ENCODE measurements at places on chromosomes 4 and X. TPM values are rescaled to one million over a fixed set of nuclear protein-coding genes. Genes with fewer than 3 reads are reported as not detected.

DNA sequence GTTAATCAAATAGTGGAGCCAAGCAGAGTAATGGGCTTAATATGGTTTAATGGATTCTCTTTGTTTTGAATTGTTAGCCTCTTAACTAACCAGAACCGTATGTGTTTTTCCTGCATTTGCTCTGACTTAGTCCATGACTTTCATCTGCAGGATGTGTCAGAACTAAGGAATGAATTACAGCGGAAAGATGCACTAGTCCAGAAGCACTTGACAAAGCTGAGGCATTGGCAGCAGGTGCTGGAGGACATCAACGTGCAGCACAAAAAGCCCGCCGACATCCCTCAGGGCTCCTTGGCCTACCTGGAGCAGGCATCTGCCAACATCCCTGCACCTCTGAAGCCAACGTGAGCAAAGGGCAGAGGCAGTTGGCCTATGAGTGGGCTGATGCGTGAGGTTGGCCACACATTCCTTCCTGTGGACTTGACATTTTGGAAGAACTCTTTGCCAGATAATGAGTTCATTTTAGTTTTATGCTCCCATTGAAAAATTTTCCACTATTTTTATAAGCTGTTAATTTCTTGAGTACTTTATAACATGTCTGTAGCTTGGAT, 9.1 kb downstream of the MED28 start:
- no peak for DNase-seq

DNA sequence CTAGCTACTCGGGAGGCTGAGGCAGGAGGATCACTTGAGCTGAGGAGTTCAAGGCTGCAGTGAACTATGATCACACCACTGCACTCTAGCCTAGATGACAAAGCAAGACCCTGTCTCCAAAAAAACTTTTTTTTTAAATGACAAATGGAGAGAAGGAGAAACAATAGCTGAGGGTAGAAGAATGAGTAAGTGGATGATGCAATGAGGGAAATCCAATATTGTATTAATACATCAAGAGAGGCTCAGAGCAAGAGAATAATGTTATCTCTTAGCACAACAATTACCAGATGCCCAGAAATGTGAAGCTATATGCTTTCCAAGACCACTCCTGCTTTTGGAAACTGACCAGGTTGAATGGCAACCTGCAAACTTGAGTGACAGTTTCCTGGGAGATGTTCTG, 19.9 kb upstream of the GPR173 start:
- no peak for DNase-seq

DNA sequence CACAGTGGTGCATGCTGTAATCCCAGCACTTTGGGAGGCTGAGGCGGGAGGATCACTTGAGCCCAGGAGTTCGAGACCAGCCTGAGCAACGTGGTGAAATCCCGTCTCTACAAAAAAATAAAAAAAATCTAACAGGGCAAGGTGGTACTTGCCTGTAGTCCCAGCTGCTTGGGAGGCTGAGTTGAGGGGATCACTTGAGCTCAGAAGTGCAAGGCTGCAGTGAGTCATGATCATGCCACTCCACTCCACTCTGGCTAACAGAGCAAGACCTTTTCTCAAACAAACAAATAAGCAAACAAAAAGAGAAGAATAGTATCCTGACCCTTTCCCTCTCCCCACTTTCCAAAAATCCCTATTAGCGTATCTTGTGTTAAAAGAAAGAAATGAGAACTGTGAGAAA, 52.7 kb downstream of the NPY1R start:
- no peak for DNase-seq

GRCh38 chr4:25811841-25812240, 50.9 kb downstream of the SEL1L3 start:
- no peak for DNase-seq

- DNase-seq: no peak
These were observed 138.4 kb downstream of the SPANXN3 start for GRCh38 chrX:143378851-143379250.

DNA sequence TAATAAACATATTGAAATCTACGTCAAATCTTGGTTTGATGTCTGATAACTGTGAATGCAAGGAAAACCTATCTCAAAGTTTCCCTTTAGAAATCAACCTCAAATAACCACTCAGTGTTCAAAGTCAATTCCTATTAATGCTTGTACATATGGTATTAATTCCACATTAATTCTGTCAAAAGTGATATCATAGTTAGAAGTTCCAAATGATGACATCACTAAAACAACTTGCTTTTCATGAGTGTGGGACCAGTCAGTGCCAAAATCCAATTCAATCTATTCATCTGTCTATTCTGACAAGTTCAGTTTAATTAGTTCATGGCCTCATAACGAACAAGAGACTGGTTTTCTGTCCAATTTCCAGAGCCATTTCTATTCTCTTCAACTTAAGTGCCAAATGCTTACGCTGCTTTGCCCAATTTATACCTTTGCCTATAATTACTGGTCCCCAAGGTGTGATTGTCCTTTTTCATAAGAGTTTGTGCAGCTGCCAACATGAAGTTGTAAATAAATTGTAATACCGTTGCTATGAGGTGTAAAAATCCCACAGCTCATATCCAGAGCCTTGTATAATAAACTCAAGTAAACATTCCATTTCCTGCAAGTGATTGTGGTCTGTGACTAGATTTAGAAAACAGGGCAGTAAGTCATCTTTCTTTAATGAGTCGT, 476.2 kb downstream of the RAB28 start:
- DNase-seq: no peak

GRCh38 chrX:6980981-6981380, 166.5 kb upstream of the STS start:
- DNase-seq: no peak

- no peak for DNase-seq
These were observed 6.7 kb upstream of the CD38 start for GRCh38 chr4:15771216-15772058.

DNA sequence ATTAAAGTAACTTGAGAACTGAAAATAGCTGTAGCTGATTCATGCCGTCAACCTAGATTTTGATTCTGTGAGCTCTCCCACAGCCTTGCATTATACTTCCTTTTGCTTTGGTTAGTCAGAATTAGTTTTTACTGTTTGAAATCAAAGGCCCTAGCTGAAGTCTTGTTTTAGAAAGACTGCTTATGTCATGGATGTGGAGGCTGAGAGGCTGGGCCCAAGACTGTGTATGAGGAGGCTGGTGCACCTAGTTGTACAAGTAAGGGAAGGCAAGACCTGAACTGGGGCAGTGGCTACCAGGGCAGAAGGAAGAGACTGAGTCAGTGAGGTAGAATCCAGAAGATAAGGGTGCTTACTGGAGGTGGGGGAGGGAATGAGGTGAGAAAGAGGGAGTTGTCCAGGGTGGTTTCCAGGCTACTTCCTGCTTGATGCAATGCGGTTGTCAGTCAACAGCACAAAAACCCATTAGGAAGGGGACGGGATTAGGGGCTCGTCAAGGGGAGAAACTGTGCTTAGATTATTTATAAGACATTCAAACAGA, 76.2 kb upstream of the PAGE3 start:
- no peak for DNase-seq

DNA sequence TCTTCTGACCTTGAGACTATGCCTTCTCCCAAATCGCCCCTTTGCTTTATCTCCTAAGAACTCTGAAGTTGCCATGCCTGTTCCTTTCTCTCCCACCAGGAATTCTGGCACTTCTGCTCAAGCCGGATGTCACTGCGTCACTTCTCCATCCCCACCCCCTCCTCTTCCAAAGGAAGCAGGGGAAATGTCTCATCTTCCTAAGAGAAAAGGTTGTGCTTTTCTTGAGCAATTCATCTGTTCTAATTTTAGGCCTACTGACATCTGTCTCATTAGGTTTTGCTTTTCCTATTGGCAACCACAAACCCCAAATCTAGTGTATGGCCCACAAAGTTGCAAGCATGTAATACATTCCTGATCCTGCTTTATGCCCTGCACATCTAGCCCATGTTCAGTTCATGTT, 163.1 kb upstream of the PLAC1 start:
- no peak for DNase-seq

DNA sequence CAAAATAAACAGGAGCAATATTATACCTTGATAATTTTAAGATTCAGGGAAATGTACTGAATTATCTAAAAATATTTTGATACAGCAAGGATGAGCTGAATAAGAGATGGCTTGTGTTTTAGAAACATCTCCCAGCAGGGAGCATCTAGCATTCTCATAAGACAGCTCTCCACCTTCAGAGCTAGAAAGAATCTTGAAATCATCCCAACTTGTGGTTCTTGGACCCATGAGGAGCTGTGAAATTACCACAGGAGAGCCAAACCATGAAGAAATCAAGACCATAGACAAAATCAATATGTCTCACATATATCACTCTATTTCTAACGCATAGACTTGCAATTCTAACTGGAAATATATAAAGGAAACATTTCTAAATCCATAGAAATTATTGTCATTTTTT, 210.6 kb upstream of the DKK2 start:
- no peak for DNase-seq

- DNase-seq: peak; percentile 29
These were observed 182.0 kb downstream of the RASL11B start for GRCh38 chr4:53043891-53044650.

DNA sequence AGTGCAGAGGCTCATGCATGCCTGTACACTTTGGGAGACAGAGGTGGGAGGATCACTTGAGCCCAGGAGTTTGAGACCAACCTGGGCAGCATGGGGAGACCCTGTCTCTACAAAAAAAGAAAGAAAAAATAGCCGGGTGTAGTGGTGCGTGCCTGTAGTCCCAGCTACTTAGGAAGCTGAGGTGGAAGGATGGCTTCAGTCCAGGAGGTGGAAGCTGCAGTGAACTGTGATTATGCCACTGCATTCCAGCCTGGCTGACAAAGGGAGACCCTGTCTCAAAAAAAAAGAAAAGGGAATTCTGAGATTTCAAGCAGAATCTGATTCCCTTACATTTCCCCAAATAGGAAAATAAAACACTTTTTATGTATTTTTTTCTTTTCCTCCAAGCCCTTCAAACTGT, 83.5 kb downstream of the SYNPO2 start:
- DNase-seq: no peak

- no peak for DNase-seq
These were observed 40.5 kb upstream of the RASGEF1B start for GRCh38 chr4:81512001-81512756.

DNA sequence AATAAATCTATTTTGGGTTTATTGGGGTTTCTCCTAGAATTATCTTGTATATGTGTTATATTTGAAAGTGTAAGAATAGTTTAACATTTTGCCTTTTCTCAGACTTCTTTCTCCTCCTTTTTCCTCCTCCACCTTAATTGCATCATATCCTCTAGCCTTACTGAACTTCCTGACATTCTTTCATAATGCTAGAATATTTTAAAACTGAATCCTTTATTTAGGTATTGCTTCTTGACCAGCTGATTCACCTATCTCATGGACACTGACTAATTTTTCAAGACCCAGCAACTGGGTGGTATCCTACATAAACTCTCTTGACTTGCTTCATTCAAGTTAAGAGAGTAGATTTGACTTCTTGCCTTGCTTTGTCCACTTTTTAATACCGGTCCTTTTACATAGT, 1508.9 kb downstream of the STIM2 start:
- no peak for DNase-seq

DNA sequence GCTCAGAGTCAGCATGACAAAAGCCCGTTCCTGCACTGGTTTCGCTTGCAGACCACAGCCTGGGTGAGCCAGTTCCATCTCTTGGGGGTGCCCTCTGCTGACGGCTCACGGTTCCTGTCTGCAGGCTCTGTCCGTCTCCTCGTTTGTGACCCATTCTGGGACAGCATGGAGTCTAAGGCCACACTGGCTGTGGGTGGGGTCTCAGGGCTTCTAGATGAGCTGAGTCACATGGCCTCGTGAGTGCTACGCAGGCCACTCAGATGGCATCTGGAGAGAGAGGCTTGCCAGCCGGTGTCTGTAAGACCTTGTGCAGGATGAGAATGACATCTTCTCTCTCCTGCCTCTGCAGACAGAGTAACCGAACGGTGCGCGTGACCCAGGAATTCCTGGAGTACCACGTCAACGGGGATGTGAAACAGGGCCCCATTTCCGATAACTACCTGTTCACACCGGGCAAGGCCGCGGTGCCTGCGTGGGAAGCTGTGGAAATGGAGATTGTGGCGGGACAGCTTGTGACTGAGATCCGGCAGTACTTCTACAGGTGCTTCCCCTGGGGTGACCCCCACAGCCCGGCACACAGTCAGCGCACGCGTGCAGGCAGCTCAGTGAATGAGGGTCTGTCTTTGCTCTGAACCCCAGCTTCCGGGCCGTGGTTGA, 31.6 kb upstream of the MRFAP1 start:
- peak; percentile 3 for DNase-seq

- DNase-seq: no peak
These were observed 144.5 kb downstream of the NPNT start for GRCh38 chr4:106039796-106040195.

GRCh38 chrX:140091125-140091886, 126.0 kb upstream of the CXorf66 start:
- no peak for DNase-seq

DNA sequence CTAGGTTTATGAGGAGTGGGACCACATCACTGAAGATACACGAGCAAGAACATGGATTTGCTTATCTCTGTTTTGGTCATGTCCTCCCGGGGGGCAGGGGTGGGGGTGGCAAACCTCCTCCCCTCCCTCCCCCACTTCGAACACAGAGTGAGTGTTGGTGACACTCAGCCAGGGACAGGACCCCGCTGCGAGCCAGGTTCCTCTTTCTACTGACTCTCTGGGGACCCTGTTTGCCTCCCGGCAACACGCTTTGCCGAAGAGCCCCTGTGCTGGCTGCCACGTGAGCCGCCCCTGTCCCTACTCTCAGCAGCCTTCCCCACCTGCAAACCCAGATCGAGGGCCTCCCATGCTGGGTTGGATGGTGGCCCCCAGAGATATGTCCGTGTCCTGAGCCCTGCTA, 34.7 kb downstream of the P2RY8 start:
- DNase-seq: no peak

GRCh38 chr4:95545546-95545945, 3.2 kb downstream of the UNC5C start:
- DNase-seq: peak; percentile 44

DNA sequence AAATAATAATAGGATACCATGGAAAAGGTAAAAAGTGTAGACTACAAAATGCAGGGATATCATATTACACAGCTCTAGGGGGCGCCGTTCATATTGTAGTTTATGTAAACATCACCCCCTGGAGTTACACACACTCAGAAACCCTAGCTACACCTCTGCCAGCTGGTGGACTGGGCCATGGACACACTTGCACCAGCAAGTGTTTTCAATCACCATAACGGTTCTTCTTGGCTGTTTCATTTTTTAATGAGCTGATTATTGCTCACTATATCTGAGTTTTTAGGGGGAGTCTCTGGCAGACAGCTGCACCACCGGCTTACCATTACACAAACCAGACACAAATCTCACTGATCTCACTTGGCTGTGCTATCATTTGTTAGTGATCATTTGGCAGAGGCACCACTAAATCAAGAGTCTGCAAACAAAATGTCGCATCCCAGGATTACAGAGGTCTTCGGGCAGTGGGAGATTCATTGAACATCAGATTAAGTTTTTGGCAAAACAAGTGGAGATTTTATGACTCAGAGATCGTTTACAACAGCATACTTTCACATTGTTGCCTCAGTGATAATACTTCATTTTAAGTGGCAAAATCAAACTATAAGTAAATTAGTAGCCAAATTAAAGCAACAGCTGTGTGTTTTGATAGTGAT, 185.7 kb downstream of the UNC5C start:
- DNase-seq: no peak

OPN1LW gene
- not detected for total RNA-seq

FGD1 gene
- 31.5 TPM for total RNA-seq

CAPN6 gene
- not detected for total RNA-seq

LANCL3 gene
- not detected for total RNA-seq

FAT4 gene
- not detected for total RNA-seq

MXD4 gene
- total RNA-seq: 72.2 TPM

TLR8 gene
- not detected for total RNA-seq

CLDN34 gene
- not detected for total RNA-seq

PARM1 gene
- total RNA-seq: not detected

CLNK gene
- not detected for total RNA-seq

CYLC1 gene
- total RNA-seq: not detected

Measured in G401 (cell line).